ENCODE measurements at places on chromosomes 1 and 21. TPM values are rescaled to one million over a fixed set of nuclear protein-coding genes. Genes with fewer than 3 reads are reported as not detected.
A peak's percentile ranks its signal among the peaks of the same experiment; 100 is the strongest.

GRCh38 chr1:164633997-164634396 lies 75.0 kb downstream of the PBX1 start:
- DNase-seq, result no peak

GRCh38 chr1:203665993-203666392 lies 39.4 kb downstream of the ATP2B4 start:
- DNase-seq, result peak; percentile 31

The RGL1 gene
- polyA plus RNA-seq, result 42.0 TPM

The GJA5 gene
- polyA plus RNA-seq, result 79.3 TPM

- DNase-seq, result no peak
These were observed 21.8 kb upstream of the SPOCD1 start for GRCh38 chr1:31837451-31838158.

The GUCA2A gene
- polyA plus RNA-seq, result 0.46 TPM

The DCST1 gene
- 0.57 TPM for polyA plus RNA-seq

The GJA9 gene
- 0.26 TPM for polyA plus RNA-seq

DNA sequence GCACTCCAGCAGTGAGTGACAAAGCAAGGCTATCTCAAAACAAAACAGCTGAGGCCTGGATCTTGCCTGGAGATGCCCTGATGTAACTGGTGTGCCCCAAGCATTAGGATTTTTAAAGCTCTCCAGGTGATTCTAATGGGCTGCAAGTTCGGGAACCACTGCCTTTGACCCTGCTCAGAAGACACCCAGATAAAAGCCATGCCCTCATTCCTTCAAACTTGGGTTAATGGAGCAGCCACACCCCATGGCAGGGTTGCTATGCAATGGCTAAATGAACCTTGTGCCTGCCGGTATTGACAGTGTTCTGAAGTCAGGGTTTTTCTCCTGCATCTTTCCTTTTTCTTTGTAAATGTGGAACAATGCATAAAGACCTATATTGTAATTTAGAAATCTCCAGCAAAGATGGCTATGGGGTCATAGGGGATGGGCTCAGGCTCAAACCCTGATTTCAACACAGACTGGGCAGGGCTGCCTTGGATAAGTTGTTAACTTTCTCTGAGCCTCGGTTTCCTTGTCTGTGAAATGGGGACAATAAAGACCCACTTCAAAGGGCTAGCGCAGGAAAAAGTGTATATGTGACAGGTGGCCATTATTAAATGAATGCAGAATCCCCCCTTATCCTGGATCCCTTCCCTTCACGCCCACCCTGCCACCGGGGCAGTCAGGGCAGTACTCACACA lies 453 bp downstream of the TFF3 start:
- no peak for DNase-seq

The CTSE gene
- 0.43 TPM for polyA plus RNA-seq

The DUSP23 gene
- 11.3 TPM for polyA plus RNA-seq

- DNase-seq, result no peak
These were observed 41.9 kb downstream of the ACP6 start for GRCh38 chr1:147628441-147628840.

The GLIS1 gene
- 0.11 TPM for polyA plus RNA-seq

The RASAL2 gene
- 26.4 TPM for polyA plus RNA-seq

DNA sequence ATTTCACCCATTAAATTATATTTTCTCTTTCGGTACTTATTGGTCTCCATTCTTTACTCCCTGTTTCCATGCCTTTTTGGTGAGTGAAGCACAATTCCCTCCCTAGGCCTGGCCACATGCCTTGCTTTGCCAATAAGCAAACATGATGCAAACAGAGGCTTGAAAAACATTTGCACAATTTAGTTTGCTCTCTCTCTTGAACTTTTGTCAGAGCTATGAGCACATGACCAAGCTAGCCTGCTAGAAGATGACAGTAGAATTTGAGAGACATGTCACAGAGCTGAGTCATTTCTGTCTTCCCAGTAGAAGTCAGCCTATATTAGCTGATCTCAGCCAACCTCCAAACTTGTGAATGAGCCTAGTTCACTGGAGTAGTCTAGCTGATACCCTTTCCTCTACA lies 24.6 kb downstream of the ANGPTL3 start:
- DNase-seq, result no peak

- DNase-seq, result no peak
These were observed 3.1 kb downstream of the ACADM start for GRCh38 chr1:75727571-75727970.

DNA sequence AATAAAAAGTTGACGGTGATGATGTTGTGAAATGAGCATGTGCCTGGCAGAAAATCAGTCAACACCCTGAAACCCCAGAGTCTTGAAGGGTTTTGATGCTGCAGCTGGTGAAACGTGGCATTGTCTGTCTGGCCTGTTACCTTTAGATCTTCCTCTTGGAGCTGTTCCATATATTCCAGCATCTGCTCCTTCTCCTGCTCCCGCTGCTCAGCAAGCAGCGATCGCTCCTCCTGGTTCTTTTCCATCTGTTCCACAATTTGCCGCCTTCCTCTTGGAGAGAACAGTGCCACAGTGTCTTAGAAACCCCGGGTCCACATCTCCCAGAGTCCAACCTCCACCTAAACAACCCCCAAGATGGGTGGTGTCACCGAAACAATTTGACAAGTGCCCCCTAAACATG lies 15.7 kb downstream of the CFAP45 start:
- DNase-seq, result no peak

GRCh38 chr1:44464361-44464760 lies 59.3 kb downstream of the RNF220 start:
- DNase-seq, result no peak

DNA sequence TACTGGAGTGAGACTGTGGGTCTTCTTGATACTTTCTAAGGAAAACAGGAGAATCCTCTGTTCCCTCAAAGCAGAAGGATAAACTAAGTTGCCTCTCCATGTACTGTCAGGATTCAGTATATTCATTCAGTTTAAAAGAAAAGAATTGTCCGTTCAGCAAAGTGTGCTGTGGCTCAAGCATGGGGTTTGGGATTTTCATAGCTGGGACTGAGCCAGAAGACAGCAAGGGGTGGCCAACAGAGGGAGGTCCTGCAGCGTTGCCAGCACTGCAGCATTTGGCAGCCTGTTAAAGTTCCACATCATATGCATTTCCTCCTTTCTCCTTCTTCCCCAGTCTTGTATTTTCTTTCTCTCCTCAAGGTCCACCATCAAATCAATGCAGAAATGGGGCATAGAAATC lies 75.1 kb downstream of the DTL start:
- DNase-seq, result no peak

The ZNF683 gene
- polyA plus RNA-seq, result 0.21 TPM

DNA sequence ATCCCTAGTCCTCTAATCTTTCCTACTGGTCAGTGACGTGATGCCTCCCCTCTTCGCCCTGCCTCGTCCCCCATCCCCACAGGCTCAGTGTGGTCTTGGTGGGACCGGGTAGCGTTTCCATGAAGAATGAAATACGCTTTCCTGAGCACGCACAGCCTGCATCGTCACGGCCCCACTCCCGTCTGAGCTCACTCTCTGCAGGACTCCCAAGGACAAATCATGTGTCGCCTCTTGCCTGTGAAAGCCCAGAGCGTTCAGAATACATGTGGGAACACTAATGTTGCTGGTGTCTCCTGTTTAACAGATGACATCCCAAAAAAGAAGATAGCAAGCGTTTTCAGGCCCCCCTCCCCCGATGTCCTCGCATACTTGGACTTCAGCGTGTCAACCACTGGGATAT lies 49.2 kb downstream of the S100B start:
- no peak for DNase-seq

Data from left lung (tissue), 14 donors.